ENCODE measurements at places on chromosomes 3 and 15.

GRCh38 chr15:29081781-29082180 is 187.8 kb downstream of the NSMCE3 start:
- DNase-seq, result no peak

GRCh38 chr3:27730774-27731659 is 8.9 kb upstream of the EOMES start:
- DNase-seq, result no peak

- DNase-seq, result no peak
Measured at GRCh38 chr3:117322866-117323265, 613.3 kb downstream of the TUSC7 start.

DNA sequence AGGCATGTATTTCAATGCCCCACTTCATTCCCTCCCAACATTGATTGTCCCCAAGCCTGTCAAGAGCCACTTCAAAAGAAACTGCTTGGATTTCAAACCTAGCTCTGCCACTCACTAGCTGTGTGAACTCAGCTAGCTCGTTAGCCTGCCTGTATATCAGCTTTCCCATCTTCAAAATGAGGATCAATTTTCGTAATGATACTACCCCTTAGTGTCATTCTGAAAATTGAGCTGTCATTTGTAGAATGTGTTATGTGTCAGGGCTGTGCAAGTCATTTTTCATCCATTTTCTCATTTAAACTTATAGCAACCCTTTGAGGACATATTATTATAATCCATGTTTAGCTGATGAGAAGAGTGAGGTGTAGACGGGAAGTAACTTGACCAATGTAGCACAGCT is 88.6 kb downstream of the TRIM42 start:
- DNase-seq, result no peak

DNA sequence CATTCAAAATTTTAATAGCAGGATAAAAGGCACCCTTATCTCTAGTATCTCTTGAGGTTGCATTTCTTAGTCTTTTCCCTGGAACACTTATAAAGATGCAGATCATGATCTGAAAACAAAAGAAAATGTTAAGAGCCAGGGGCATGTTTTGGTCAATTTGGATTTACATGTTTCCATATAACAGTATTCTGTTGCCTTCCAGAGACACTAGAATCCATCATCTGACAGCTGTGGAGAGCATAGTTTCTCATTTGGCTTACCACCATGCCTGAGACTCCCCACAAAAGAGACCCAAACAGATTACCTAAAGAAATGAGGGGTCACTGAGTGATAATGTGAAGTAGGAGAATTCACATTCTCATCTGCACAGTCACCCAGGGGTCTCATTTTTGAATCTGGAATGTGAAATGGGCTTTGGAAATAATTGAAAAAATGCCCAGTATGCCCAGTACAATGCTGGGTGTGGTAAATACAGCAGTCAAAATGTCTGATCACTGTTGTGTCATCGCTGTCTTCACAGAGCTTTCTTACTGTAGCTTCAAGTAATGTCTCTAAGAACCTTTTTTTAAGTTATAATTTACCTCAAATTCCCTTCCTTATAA is 79.9 kb upstream of the ZBTB20 start:
- no peak for DNase-seq

DNA sequence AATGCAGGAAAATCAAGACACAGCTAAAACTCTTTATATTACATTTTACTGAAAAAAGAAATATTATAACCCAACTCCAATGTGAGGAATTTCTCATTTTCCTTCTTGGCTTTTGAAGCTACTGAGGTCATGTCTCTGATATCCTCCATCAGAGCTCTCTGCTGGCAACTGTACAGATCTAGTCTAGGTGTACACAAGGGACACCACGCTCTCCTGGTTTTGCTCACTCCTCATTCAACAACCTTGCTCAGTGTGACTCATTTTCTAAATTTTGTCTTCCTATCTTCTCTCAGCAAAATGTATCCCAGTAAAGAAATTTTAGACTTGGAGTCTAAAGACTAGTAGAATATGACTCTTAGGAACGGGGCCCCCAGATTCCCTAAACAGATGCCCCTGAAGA is 144.3 kb downstream of the KCNMB2 start:
- DNase-seq, result no peak

- no peak for DNase-seq
Measured at GRCh38 chr3:25872200-25872877, 82.4 kb downstream of the OXSM start.

GRCh38 chr15:100818927-100819326 is 60.7 kb upstream of the ALDH1A3 start:
- no peak for DNase-seq

GRCh38 chr3:23209747-23210487 is 6.8 kb downstream of the UBE2E2 start:
- DNase-seq, result no peak

DNA sequence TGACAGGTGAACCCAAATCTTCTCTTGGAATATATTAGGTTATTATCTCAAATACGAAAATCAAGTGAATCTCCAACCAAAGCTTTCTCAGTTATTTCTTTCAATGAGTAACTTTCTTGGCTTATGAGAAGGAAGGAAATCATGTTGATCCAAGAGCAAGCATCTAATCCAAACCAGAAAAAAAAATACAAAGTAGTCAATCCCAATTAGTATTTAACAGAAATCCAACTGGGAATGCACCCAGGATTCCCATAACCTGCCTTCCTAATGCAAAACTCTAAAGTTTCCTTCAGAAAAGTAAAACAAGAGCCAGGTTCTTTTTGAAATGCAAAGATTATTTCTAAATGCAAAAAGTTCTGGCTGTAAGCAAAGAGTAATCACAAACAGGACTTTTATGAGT is 289.3 kb downstream of the SHOX2 start:
- no peak for DNase-seq

- DNase-seq, result no peak
Measured at GRCh38 chr3:96267577-96267976, 546.8 kb upstream of the EPHA6 start.

GRCh38 chr3:111071257-111072030 is at the start of gene NECTIN3:
NECTIN3 (plus strand) TSS chr3:111071816; CDS start chr3:111072018, 202 bp downstream.
- DNase-seq, result peak; percentile 93

DNA sequence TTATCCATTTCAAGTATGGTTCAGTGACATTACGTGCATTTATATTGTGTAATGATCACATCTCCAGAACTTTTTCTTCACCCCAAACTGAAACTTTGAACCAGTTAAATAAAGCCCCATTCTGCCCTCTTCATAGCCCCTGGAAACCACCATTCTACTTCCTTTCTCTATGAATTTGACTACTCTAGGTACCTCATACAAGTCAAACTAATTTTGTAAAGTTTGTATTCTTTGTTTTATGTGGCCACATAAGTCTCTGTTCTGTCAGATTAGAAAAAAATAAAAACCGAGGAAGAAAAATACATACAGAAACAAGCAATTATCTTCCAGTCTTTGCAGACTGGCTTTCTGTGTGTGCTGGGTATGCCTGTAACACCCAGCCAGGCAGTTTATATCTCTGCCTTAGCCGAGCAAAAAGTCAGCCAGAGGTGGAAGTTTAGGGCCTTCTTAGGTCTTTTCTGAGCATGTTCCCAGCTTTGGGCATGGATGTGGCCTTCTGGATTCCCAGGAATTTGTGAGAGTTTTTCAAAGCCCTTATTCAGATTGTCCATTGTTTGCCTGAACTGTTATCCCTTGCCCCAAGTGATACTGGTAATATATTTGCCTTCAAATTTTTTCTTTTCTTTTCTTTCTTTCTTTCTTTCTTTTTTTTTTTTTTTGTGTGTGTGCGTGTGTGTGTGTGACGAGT is 6.0 kb upstream of the GRAMD1C start:
- no peak for DNase-seq

- no peak for DNase-seq
Measured at GRCh38 chr15:33242669-33243191, 48.2 kb upstream of the FMN1 start.

- DNase-seq, result no peak
Measured at GRCh38 chr15:78070049-78070700, 7.3 kb downstream of the TBC1D2B start.

DNA sequence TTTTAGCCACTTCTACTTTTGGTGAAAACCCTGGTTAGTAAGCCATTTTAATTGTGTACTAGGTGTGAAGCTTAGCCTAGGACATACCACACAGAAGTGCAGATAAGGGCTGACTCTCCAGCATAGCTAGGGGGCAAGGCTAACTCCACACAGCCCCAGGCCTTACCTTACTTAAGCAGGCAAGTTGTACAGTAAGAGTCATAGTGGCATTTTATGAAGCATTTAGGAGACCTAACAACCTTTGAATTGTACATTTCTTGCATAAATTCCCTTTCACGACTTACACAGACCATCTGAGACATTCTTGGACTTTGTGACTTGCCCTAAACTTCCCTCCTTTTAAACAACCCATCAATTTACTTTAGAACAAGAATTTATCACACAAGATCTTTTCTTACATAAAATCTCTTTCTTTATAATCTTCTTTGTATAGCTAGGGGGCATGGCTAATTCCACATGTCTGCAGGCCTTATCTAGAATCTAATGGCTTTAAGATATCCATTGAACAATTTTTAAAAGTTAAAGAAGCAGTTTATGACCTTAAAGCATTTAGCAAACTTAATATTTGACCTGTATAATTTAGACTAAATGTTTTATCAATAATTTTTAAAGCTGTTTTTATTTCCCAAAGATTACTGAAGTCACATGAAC is 18.7 kb upstream of the SKIL start:
- no peak for DNase-seq

GRCh38 chr15:60128000-60128376 is 123.9 kb downstream of the FOXB1 start:
- DNase-seq, result no peak

GRCh38 chr3:184489268-184489841 is 72.2 kb upstream of the EPHB3 start:
- no peak for DNase-seq

GRCh38 chr15:80404761-80405553 is 775 bp downstream of the ARNT2 start:
- no peak for DNase-seq

DNA sequence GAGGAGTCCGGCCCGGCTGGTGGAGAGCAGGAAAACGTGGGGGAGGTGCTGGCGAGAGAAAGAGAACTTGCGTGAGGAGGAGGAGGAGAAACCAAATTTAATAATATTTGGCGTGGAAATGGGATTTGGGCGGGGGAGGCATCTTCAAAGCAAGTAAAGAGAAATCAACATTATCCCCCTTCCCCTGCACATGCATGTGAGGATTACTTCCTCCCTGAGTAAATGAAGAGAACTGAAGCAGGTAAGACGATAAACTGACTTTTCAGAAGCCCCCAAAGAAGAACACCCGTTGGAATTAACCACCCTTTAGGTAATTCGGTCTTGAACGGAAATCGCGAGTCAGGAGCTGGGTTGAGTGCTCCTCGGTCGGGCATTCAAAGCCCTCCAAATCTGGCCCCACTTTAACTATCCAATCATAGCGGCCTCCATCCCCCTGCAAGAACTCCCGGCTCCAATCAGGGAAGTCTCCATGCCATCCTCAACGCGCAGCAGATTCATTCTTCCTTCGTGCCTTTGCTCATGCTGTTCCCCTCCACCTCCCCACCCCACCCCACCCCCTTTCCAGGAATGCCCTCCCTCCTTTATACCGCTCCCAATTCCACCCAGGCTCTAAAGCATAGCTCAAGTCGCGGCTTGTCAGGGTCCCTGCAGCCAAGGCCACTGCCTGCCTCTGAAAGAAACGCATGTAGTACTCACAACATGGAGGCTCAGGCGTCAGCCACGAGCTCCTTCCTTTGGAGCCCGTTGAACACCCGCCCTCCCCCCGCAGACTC is 545 bp upstream of the RFX7 start:
- DNase-seq, result peak; percentile 35

DNA sequence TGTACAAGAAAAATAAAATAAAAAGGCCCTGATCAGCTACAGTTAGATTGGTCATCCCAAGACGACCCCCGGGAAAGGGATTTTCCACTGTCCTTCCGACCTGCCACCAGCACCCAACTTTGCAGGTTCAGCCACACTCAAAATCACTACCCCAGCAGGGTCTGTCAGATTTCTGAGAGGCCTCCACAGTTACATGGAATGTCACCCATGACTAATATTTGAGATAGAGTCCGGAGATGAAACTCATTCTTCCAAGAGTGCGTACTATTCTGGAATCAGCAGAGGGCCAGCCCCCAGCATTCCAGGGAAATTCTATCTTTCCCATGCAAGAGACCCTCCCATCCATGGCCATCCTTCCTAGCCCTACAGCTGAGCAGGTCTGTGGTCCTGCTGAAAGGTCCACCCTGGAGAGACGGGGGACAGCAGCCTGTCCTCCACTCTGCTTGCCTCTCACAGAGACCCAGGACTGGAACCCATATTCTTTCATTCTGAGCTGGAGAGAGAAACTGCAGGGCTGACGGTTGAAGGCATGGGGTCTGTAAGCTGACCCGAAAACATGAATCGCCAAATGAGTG is 5.8 kb downstream of the LIPC start:
- no peak for DNase-seq

- DNase-seq, result no peak
Measured at GRCh38 chr3:62035402-62036057, 337.8 kb downstream of the FEZF2 start.

DNA sequence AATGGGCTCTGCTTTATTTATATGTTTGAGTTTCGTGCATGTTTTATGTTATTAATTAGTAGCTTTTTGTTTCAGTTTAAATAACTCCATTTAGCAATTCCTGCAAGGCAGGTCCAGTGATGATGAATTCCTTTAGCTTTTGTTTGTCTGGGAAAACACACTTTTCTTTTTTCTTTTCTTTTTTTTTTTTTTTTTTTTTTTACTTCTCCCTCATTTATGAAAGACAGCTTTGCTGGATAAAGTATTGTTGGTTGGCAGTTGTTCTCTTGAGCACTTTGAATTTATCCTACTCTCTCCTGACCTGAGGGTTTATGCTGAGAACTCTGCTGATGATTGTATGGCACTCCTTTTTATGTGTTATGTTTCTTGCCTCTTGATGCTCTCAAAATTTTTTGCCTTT is 35.7 kb downstream of the TMEM39A start:
- DNase-seq, result no peak

- DNase-seq, result peak; percentile 57
Measured at GRCh38 chr3:65888980-65889706, 149.6 kb downstream of the MAGI1 start.

GRCh38 chr15:29589416-29589815 is 232.9 kb downstream of the TJP1 start:
- no peak for DNase-seq

DNA sequence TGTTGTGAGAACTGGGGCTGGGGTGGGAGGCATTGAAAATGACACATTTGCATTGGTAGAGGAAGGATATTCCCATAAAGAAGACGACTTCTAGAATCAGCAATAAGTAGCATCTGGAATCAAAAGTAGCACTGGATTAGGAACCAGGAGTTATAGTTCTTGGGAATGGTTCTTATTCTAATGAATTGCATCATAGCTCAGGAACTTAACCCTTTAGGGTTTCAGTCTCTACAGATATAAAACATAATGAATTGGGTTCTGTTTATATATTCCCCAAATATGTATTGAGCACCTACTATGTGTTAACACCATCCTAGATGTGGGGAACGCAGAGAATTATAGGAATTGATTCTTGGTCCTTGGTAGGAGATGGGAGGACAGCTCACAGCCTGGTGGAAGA is 16.3 kb upstream of the SNRK start:
- DNase-seq, result no peak

DNA sequence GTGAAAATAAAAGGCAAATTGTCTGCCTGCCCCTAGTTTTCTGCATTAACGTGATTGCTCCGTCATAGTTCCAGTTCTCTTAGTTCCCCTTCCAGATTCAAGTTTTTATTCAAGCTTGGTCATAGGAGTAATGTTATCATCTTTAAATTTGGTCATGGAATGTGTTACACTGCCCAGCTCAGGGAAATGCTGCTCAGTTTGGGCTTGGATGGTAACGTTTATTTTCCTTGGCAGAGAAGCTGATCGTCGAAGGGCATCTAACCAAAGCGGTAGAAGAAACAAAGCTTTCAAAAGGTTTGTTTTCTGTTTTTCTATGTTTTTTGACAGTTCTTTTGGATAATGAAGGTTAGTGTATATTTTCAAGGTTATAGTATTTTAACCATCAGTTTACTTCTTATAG is 118.4 kb upstream of the FLNB start:
- DNase-seq, result no peak
